ENCODE measurements at places on chromosomes 16 and 17.

DNA sequence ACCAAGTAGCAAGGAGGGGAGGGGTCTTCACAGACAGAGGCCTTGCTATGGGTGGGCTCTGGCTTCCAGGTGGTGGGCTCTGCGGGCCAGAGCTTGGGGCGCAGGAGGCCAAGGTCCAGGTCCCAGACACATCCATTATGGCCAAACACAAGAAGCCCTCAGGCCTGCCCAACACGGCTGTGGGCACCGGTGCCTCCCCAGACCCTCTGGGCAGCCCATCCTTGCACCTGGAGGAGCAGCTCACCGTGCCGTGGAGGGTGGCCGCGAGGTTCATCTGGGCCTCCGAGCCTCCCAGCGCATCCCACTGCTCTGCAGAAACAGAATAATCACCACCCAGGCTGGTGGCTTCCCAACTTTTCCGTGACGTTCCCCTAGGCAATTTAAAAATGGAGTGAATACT lies 55.9 kb downstream of the TBC1D16 start:
- DNase-seq, result no peak

DNA sequence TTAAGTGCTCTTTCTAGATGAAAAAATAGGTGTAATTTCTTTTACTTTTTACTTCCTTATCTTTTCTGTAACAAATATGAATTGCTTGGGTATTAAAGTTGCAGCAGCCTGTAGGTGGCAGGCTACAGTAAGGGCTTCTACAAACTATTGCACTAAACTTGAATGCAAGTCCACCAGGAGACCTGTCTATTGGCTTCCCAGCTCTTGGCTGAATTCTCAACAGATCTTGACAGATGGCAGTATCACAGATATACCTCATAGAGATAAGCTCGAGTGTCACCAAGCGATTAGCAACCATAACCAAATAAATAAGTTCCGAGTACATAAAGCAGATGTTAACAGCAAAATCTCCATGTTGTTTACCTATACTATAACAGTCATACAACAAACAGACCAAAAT lies 5.9 kb downstream of the BBS2 start:
- no peak for DNase-seq

DNA sequence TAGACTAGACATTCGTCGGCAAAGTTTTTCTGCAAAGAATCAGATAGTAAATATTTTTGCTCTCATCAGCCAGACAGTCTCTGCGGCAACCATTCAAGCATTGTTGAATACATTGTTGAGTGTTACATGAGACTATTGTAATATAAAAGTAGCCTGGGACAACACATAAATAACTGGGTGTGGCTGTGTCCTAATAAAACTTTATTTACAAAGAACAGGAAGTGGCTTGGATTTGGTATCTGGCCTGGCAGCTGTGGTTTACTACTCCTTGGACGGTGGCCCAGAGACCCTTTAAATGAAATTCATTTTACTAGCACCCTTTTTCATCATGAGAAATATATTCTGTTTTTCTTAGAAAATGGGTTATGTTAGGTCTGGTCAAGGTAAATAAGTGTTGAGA lies 297.2 kb downstream of the WWOX start:
- no peak for DNase-seq

- no peak for DNase-seq
Observed at GRCh38 chr16:31038993-31039392, 5.6 kb downstream of the STX4 start.

GRCh38 chr16:65737831-65738230 lies 616.0 kb upstream of the CDH11 start:
- DNase-seq, result no peak

- DNase-seq, result no peak
Observed at GRCh38 chr17:80416260-80416939, 1.4 kb downstream of the ENDOV start.

DNA sequence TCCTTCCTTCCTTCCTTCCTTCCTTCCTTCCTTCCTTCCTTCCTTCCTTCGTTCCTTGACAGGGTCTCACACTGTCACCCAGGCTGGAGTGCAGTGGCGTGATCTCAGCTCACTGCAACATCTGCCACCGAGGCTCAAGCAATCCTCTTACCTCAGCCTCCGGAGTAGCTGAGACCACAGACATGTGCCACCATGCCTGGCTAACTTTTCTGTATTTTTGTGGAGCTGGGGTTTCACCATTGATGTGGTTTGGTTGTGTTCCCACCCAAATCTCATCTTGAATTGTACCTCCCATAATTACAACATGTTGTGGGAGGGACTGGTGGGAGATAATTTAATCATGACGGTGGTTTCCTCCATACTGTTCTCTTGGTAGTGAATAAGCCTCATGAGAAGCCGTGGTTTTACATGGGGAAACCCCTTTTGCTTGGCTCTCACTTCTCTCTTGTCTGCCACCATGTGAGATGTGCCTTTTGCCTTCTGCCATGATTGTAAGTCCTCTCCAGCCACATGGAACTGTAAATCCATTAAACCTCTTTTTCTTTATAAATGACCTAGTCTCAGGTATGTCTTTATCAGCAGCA lies 90.3 kb upstream of the MPHOSPH6 start:
- DNase-seq, result no peak

GRCh38 chr16:27436065-27436464 lies 34.1 kb downstream of the IL21R start:
- no peak for DNase-seq

GRCh38 chr16:85250609-85251223 lies 138.4 kb upstream of the CIBAR2 start:
- DNase-seq, result no peak

DNA sequence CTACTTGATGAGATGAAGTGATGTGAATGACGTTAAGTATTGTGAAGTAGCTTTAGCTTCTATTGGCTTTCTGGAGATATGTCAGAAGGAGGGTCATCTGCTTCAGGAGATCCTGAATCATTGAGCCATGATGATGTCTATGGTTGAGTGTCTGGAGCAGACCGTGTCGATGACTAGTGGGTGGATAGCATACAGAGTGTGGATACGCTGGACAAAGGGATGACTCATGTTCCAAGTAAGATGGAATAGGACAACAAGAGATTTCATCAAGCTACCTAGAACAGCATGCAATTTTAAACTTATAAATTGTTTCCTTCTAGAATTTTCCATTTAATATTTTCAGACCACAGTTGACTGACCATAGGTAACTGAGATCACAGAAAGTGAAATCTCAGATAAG lies 116.1 kb upstream of the RBBP6 start:
- DNase-seq, result no peak

DNA sequence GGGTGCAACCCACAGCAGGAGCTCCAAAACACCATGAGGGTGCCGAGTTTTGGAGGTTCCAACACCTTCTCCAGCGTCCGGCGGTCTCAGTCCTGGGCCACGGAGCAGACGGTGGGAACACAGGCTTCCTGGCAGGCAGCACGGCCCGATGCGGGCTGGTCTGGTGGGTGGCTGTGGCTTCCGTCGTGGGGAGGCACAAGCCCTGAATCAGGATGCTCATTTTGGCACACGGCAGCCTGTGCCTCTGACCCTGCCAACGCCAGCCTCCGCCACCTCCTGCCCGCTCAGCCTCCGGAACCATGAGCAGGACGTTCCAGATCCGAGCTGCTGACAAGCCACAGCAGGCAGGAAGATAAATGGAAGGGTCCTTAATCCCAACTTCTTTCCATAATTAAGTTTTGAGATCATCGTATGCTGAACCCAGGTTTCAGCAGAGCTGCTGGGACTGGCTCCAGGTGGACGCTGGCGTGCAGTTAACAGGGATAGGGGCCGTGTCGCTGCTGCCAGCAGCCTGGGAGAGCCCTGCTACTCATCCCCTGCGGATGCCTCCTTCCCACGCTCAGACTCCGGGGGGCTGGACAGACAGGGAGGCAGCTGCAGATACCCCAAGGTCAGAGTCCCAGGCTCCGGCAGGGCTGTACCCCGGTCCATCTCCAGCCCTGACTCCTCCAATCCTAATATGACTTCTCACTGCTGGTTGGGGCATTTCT lies 136.6 kb downstream of the ENGASE start:
- no peak for DNase-seq

GRCh38 chr16:62256406-62256805 lies 220.2 kb upstream of the CDH8 start:
- no peak for DNase-seq

GRCh38 chr17:45841883-45842525 lies 2.7 kb upstream of the SPPL2C start:
- no peak for DNase-seq

- peak; percentile 17 for DNase-seq
Observed at GRCh38 chr16:4426021-4426684, 485 bp downstream of the DNAJA3 start.

DNA sequence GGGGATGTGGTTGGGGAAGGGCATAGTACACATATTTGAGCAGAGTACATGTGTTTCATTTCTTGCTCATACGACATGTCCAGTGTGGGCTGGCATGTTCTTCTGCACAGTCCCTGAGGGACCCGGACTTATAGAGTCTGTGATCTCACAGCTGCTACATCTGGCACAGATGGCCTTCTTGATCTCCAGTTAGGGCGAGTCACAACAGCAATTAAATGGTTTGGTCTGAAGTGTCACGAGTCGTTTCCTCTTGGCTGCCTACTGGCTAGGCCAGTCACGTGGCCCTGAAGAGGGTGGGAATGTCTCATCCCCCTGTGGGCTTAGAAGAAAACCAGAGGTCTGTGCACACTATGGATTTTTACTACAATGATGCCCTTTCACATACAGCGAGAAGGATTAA lies 443.6 kb downstream of the WWOX start:
- no peak for DNase-seq

GRCh38 chr16:27625050-27625697 lies 75.2 kb downstream of the KATNIP start:
- no peak for DNase-seq

DNA sequence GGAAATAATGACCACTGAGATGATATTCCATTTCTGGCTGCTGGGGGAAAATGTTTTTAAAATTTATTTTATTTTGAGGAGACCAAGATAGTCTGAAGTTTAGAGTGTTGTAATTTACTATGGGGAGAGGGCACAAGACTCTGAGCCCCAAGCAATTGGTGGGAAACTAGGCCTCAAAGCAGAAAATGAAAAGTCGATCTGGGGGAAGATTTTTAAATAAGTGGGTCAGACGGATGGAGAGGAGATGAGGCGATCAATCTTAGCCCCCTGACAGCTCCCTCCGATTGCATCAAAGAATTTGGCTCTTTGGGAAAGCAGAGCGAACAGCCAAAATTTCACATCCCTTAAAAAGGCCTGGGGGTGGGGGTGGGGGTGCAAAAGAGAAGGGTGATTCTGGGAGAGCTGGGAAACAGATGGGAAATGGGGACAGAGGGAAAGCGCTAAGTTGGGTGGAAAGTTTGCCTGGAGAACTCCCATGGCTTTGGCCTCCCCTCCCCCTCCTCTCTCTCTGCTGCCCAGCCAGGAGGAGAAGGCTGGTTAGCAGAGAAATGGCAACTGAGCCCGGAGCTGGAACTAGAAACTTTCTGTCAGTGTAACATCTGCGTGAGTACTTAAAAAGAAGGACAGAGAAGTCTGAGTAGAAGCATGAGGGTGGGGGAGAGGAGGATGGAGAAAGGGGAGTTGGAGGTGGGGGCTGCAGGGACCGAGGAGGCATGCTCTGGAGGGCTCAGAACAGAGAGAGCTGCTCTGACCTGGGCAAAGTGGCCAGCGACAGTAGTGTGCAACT lies 1.4 kb upstream of the HOXB2 start:
- no peak for DNase-seq

DNA sequence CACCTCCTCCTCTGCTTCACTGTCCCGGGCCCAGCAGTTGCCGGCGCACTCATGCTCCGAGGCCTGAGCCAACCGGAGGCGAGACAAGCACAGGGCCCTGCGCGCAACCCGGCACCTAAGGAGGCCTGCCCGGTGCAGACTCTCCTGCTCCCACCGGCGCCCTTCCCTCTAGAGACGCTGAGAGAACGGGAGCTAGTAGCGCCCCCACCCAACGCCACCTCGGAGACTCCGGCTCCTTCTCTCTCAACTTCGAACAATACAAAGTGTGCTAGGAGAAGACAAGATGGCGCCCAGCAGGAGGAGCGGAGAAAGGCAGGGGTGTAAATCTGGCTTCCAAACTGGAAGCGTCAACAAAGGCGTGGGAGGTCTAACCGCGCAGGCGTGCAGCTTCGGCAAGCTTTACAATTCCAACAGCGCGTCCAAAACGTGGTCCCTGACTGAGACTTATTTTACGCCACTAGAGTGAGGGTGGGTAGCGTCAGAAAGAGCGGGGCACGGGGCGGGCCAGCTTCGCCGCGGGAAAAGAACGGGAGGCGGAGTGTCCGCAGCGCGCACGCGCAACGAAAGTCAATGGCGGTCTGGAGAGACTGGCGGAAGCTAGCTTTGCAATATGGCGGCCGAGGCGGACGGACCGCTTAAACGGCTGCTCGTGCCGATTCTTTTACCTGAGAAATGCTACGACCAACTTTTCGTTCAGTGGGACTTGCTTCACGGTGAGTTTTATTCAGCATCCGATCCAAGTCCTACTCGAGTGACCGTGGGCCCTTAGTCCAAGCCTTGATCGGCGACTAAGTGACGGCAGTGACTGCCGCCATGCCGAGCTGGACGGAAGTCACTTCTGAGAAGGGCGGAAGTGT lies at the start of gene MPDU1:
Gene MPDU1, plus strand, starts transcription at position 600 of the 857 bp plus-strand sequence. Its CDS starts 11 bp downstream, at position 611.
- peak; percentile 89 for DNase-seq

GRCh38 chr16:81694494-81695280 lies 84.4 kb upstream of the PLCG2 start:
- no peak for DNase-seq

- no peak for DNase-seq
Observed at GRCh38 chr16:79598348-79599181, 2.0 kb downstream of the MAF start.

- no peak for DNase-seq
Observed at GRCh38 chr17:42463976-42464400, 5.3 kb downstream of the ATP6V0A1 start.

DNA sequence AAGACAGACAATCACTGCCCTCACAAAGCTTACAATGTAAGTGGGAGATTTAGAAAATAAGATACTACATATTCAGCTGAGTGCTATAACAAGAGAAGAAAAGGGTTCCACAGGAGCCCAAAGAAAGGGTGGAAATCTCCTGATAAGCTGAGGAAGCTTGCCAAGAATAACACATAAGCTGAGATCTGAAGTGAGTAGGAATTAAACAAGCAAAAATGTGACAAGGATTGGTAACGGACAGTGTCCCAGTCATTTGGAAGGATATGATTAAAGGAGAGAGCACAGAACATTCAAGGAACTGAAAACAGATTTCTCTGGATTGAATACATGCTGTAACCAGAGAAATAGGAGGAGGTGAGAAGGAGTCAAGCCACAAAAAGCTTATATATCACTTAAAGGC lies 13.0 kb downstream of the CDYL2 start:
- DNase-seq, result no peak

DNA sequence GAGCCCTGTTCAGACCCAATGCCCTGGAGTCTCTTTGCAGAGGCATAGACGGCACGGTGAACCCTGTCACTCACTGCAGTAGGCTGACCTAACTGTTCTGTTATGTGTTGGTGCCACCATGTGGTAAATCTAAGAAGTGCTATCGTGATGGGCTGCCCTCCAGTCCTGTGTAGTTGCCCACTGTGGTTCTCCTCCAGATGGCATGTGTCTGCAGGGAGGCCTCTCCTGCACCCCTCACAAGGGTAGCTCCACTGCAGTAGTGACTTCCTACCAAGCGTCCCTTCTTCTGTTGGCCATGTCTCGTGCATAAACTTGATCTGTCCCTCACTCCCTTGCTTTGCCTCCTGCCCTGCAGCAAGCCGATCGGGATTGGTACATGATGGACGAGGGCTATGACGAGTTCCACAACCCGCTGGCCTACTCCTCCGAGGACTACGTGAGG lies 5.8 kb downstream of the DHX38 start:
- no peak for DNase-seq

GRCh38 chr17:76500747-76501017 lies 541 bp downstream of the RHBDF2 start:
- no peak for DNase-seq
